ENCODE measurements at places on chromosomes 6 and 20. TPM values are rescaled to one million over a fixed set of nuclear protein-coding genes. Genes with fewer than 3 reads are reported as not detected.

NKAPL gene
- total RNA-seq: not detected

FUT9 gene
- total RNA-seq: not detected

GMPR gene
- total RNA-seq: 33.6 TPM

TP53TG5 gene
- not detected for total RNA-seq

CDH4 gene
- 0.67 TPM for total RNA-seq

CRISP2 gene
- not detected for total RNA-seq

PPIL1 gene
- total RNA-seq: 4.5 TPM

E2F1 gene
- total RNA-seq: 2.6 TPM

TSPO2 gene
- total RNA-seq: not detected

TFAP2D gene
- total RNA-seq: not detected

COL19A1 gene
- total RNA-seq: 1.5 TPM

SAYSD1 gene
- 16.0 TPM for total RNA-seq

CDSN gene
- total RNA-seq: not detected

FOXP4 gene
- 7.5 TPM for total RNA-seq

PI3 gene
- total RNA-seq: not detected

RIN2 gene
- total RNA-seq: 1.0 TPM

CDC25B gene
- total RNA-seq: 220 TPM

IPCEF1 gene
- total RNA-seq: 63.1 TPM

FAM83B gene
- not detected for total RNA-seq

MARCKS gene
- total RNA-seq: 0.68 TPM

HLA-DRB5 gene
- total RNA-seq: 2.8 TPM

TDRD6 gene
- not detected for total RNA-seq

MOG gene
- not detected for total RNA-seq

MYL9 gene
- total RNA-seq: 3.4 TPM

TMEM244 gene
- total RNA-seq: not detected

BPIFA1 gene
- total RNA-seq: not detected

PTCRA gene
- total RNA-seq: 35.0 TPM

TPX2 gene
- 0.57 TPM for total RNA-seq

REM1 gene
- not detected for total RNA-seq

TRIM38 gene
- 17.5 TPM for total RNA-seq

ZNF311 gene
- 0.40 TPM for total RNA-seq

NR2E1 gene
- total RNA-seq: not detected

MAD2L1BP gene
- 17.1 TPM for total RNA-seq

ZBTB46 gene
- total RNA-seq: 0.21 TPM

FOXF2 gene
- not detected for total RNA-seq

IL20RA gene
- total RNA-seq: not detected

CD93 gene
- total RNA-seq: 2.1 TPM

SLC22A7 gene
- not detected for total RNA-seq

MYLK4 gene
- total RNA-seq: 1.7 TPM

IL17A gene
- 0.50 TPM for total RNA-seq

LGSN gene
- total RNA-seq: not detected

LTB gene
- 891 TPM for total RNA-seq

All from T-helper 17 cell (primary cell).